ENCODE measurements at places on chromosomes 2 and 18.

DNA sequence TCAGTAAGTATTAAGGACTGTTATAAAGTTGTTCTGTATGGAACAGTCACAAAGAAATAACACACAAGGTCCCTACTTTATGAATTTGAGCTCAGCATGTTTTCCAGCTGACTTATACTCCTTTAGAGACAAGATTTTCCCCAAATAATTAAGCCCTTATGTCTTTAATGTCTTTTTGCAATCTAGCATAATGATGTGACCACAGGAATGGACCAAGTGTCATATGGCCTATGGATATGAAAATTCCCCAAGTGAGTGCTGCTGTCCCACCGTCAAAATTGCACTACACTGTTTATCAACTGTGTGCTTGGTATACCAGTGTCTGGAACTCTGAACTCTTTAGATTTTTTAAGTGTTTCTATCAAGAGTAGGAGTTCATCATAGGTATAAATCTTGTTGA lies 369.6 kb downstream of the PID1 start:
- no peak for DNase-seq

- no peak for DNase-seq
These were observed 225.9 kb downstream of the NEDD4L start for GRCh38 chr18:58269931-58270330.

GRCh38 chr2:239236043-239236807 lies 164.6 kb downstream of the HDAC4 start:
- DNase-seq = no peak

DNA sequence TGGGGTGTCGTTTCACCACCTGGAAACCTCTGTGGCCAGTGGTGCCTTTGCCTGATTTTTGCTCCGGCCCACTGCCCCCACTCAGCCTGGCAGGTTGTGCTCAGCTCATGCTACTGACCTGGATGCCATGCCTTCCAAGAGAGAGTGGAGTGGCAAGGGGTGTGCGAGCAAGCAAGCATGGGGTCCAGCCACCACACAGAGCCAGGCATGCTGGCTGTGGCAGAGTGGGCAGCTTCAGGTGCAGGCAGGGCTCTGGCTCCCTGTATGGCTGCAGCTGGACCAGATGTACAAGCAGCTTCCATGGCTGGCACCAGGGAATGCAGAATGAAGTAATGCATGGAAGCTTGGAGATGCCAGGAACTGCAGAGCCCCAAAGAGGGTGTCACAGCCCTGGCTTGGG lies 620.5 kb upstream of the SETBP1 start:
- DNase-seq = no peak

DNA sequence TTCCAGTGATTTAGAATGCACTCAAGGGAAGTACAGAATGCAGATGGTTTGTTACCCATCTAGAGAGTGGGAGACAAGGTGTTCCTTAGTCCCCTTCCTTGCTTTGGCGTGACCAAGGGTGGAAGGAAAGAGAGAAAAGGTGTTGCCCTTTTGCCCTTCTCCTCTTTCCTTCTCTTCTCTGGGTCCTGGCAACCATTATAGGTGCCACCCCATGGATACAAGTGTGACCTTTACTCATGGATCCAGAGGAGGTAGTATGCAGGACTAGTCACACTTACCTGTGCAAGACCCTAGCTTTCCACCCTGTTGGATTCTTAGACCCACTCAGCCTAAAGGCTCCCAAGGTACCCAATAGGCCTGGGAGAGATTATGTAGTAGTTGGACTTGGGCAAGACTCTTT lies 11.6 kb upstream of the RBFA start:
- DNase-seq = no peak

- no peak for DNase-seq
These were observed 73.3 kb downstream of the CABLES1 start for GRCh38 chr18:23208600-23208999.

GRCh38 chr2:23435250-23436035 lies 50.5 kb downstream of the KLHL29 start:
- no peak for DNase-seq

Measured in renal pelvis (tissue), 12 donors.